ENCODE measurements at places on chromosomes 5 and 9. TPM values are rescaled to one million over a fixed set of nuclear protein-coding genes. Genes with fewer than 3 reads are reported as not detected.

The ACTBL2 gene
- total RNA-seq, result 0.10 TPM

- DNase-seq, result no peak
Observed at GRCh38 chr5:7169240-7169878, 226.6 kb upstream of the ADCY2 start.

DNA sequence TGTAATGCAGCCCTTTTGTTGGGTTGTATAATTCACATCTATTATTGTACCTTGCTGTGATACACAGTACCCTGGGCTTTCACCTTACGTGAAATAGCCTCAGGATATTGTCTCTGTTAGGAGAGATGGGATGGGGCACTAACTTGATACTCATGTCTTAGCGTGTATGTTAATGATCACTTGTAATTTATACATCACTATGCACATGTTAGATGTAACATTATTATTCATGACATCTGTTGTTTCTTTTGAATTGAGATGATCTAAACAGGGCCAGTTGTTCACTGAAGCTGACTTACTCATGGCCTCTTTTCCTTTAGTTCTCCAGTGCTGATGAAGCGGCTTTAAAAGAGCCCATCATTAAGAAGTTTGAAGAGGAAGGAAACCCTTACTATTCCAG is 65.2 kb downstream of the MCCC2 start:
- no peak for DNase-seq

DNA sequence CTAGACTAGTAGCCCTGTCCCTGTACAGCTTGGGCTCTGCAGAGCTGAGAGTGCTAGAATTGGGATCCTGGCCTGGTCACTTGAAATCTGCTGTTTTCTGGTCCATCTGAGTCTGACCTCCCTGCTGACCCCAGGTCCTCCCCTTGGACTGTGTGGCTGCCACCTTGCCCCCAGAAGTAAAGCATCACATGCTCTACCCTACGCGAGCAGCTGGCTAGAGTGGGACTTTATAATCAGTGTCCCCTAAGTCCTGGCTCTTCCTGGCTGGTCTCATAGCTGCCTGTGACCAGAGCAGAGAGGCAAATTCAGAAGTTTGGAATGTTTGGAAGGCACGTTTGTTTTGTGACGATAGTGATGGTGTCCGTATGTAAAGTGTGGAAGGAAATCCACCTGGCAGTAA is 81.0 kb downstream of the ARHGEF28 start:
- no peak for DNase-seq

The CTXN3 gene
- not detected for total RNA-seq

GRCh38 chr5:158406884-158407823 is 548.2 kb upstream of the CLINT1 start:
- DNase-seq, result no peak

The EPB41L4A gene
- total RNA-seq, result 3.9 TPM

DNA sequence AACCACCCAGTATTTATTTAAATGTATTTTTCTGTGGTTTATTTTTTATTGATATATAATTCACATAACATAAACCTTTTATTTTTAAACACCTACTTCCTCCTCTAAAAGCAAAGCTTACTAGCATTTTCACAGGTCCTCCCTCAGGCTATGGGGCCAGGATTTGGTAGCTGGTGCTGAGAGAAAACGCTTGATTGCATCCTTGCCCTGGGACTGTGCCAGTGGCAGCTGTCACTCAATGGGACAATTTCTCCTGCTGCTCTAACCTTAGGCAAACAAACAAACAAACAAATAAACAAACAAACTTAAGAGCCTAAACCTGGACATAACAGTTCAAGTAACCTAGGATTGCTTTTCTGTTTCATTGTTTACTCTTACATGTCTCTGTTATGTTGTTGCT is 102.7 kb downstream of the FOCAD start:
- DNase-seq, result no peak

GRCh38 chr5:25190521-25191000 is 545.8 kb upstream of the CDH10 start:
- DNase-seq, result peak; percentile 80

DNA sequence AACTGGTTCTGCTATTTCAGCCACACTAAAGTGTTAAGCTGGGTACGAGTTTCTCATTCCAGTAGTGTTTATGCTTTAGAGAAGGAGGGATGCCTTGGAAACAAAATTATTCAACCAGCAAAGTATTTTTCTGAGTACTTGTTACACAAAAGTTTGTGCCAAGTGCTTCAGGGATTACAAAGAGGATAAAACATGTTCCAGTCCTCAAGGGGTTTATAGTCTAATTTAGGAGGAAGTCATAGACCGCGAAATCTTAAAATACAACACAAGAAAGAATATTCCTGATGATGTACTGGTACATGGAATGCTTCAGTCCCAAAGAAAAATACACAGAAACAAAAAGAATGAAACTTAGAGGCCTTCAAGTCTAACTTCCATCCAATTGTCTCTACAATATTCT is 85.4 kb upstream of the NR4A3 start:
- DNase-seq, result no peak

The PCDHB2 gene
- total RNA-seq, result 90.1 TPM

DNA sequence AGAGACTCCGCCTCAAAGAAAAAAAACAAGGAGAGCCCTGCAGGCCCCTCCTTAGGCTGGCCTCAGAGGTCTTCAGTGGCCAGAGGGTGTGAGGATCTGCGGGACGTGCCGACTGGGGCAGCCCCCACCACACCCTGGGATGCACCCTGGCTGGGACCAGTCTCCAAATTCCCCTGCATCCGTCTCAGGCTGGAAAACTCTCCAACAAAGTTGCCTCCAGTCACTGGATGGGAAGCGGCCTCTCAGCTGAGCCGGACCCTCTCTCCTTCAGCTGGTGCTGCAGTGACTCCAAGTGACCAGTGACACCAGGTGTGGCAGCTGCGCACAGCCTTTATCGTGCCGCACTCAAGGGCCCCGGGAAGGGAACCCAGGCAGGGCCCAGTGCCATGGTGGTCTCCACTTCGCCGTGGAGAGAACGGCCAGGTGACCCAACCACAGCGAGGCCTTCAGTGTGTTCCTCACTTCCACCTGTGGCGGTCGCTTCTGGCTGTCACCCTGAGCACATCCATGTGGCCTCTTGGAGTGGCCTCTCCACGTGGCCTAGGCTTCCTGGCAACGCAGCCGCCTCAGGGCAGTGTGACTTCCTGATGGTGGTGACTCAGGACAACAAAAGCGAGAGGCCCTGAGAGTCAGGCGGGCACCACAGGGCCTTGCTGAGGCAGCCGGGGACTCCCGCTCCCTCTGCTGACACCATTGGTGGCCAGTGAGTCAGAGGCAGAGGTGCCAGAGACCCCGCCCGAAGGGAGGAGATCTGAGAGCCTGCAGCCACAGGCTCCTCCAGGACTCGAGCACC is 19.3 kb upstream of the CAMSAP1 start:
- DNase-seq, result peak; percentile 90

GRCh38 chr9:82406456-82407085 is 418.0 kb downstream of the SPATA31D1 start:
- no peak for DNase-seq

- no peak for DNase-seq
Observed at GRCh38 chr9:107155244-107155817, 127.7 kb upstream of the RAD23B start.

The AFAP1L1 gene
- 1.5 TPM for total RNA-seq

DNA sequence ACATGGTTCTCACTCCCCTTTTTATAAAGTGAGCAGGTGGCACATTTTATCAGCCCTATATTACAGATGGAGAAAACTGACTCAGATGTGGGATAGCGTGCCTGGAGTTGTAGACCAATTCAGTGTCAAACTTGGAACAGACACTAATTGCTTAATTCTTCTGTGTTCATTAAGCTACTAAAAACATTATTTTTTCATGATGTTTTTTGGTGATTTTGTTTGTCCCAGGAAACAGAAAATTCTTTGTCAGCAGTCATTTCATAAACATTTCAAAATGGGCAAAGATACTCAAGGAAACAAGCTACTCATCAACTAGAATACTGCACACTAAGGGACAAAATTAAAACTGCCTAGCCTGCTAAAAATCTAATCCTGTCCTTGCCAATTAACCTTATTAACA is 2.2 kb downstream of the ABHD17B start:
- DNase-seq, result no peak

DNA sequence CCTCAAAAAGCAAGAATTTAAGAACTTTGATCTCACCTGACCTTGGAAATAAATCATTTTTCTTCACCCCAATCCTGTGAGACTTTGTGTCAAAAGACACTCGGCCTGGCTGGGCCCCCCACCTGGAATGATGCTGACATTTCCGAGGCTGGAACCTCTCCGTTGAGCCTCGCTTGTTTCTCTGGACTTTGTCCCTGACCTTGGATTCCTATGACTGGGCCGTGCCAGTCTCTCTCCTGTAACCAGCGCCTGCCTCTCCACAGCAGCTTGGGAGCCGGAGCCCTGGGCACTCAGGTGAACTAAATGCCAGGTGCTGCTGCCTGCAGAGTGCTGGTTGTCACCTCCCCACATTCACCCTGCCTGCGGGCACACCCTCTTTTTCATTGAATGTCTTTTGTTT is 62.7 kb downstream of the RETREG1 start:
- DNase-seq, result no peak

DNA sequence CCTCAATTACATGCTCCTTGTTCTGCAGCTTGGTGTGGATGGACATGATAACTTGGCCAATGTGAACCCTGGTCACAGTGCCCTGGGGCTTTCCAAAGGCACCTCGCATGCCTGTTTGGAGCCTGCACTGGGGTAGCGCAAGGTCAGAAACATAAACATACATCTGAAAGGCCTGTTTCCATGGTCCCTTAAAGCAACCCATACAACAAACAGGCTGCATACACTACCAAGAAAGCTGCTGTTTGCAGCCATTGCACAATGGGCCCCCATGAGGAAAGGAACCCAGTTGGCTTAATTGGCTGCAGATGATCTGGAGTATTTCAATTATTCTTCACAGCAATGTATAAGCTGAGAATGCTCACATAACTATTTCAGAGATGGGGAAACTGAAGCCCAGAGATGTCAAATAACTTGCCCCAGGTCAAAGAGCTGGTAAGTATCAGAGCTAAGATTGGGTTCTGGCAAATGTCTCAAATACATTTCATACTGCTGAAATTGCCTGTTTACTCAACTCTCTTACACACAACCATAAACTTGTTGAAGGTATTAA is 233.9 kb downstream of the ASTN2 start:
- DNase-seq, result no peak

- DNase-seq, result no peak
Observed at GRCh38 chr5:158027806-158028775, 169.1 kb upstream of the CLINT1 start.

DNA sequence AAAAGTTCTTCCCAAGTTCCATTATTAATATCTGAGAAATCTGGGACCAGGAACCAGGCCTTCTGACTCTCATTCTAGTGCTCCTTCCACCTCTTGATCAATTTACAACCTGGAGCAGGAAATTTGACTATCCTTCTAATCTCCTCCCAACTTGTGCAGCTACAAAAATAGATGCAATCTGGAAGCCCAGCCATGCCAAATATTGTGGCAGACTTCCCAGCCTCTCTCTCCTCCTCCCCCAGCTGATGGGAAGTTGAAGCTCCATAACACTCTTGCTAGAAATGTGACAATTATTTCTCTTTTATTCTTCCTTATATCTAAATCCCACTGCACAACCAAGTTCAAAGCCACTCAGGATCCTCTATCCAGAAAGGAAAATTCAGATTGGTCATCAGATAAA is 252.1 kb downstream of the SEC61B start:
- DNase-seq, result no peak

GRCh38 chr5:169435506-169436229 is 134.7 kb upstream of the SLIT3 start:
- no peak for DNase-seq

GRCh38 chr5:164148292-164148691 is 642.9 kb downstream of the MAT2B start:
- DNase-seq, result no peak

DNA sequence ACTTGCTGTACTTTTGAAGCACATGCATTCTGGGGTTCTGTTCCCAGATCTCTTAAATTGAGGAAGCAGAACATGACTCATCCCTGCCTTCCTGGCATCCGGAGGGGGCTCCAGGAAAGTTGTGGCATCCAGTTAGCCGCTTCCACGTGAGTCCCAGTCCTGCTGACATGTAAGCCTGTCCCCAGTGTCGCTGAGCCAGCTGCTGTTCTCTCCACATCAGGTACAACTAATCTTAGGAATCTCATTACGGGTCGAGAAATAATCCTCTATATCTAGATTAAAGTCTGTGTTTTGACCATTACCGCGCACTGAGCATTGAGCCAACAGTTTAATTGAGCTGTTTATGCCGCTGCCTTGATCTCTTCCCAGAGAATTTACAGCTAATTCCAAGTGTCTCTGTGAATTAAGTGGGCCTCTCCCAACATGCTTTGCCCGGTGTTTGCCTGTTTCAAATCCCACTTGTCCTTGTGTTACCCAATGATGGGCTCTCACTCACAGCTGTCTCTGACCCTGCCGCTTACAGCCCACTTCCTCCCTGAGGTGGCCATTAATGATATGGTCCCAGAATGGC is 10.5 kb upstream of the SHB start:
- no peak for DNase-seq

DNA sequence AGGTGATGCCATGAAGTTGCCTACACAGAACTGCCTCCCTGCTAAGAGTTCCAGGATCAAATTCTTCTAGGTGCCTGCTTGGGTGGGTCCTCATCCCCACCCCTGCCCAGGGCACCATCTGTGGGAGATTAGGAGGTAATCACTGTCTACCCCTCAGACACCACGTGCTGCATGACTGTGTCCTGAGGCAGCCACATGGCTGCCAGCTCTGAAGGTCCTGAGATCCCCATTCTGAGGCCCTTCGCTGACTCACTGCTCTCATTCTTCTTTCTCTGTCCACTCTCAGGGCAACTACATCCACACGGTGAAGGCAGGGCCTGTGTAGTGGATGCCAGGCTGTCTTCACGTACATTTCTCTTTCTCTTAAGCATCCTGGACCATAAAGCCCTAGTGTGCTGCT is 222.9 kb upstream of the ANKRD55 start:
- no peak for DNase-seq

DNA sequence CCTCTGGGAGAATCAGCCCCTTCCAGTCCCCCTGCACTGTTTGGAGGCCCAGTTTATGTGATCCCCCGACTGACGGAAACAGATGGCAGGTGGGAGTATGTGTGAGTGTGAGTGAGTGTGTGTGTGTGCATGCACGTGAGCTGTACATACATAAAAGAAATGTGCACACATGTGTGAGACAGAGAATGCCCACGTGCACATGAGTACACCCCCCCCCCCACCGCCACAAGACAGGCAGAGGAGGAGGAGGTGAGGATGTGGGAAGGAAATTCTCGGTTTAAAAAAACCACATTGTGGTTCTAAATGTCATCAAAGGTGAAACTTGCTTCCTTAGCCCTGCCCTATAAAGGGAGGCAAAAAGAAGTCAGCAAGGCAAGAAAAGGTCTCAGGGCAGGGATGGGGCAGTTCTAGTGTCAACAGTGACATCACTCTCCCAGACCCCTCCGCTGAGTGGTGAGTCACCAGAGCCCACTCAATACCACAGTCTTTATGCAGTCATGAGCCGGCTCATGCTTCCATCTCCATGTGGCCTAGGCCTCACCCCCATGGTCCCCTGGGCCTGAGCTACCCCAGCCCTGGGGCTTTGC is 79.2 kb upstream of the HSPA9 start:
- DNase-seq, result no peak

The IGFBPL1 gene
- total RNA-seq, result 2.8 TPM

The CACFD1 gene
- 18.8 TPM for total RNA-seq

The HSD17B3 gene
- total RNA-seq, result not detected

- DNase-seq, result no peak
Observed at GRCh38 chr9:109469646-109470358, 28.3 kb downstream of the PTPN3 start.

The SETD9 gene
- 8.5 TPM for total RNA-seq

The SHC3 gene
- 0.64 TPM for total RNA-seq

Measured in chondrocyte (in vitro differentiated cells).